Naive B cell (primary cell): ENCODE measurements at places on chromosomes 11 and 22. TPM values are rescaled to one million over a fixed set of nuclear protein-coding genes. Genes with fewer than 3 reads are reported as not detected.

GRCh38 chr22:23405366-23405851 is 174.7 kb downstream of the IGLL1 start:
- no peak overlapping the region for H3K27ac ChIP-seq
- DNase-seq, result no peak
- no peaks in the 10 kb centered on the region for H3K36me3 ChIP-seq
- no peaks in the 10 kb centered on the region for H3K27me3 ChIP-seq

DNA sequence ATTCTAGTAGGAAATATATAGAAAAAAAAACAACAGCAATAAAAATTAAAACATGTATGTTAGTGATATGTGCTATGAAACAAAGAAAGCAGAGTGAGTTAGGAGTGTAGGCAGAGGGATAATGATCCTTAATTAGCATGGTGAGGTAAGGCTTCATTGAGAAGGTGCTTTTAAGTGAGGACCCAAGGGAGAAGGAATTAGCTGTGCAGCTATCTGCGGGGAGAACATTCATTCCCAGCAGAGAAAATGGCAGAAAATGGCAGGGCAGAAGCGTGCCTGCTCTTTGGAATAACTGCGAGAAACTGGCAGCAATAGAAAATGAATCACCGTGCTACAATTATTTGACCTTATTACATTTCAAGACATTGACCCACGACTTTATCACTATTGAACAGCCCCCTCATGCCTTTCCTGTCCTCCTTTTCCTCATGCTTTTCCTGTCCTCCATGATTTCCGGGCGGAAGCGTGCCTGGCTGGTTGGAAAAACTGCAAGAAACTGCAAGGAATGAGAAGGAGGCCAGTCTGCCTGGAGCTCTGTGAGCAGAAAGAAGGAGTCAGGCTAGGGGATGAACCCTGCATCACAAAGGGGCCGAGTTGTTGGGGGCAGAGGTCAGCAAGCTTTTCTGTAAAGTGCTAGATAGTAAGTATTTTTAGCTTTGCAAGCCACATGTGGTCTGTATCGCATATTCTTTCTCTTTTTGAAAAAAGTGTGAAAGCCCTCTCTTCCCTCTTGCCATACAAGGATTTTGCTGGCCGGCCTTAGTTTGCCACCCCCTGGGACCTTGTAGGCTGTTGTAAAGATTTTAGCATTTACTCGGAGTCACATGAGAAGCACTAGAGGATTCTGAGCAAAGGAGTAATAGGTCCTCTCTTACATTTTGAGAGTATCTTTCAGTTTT is 37.1 kb upstream of the SWAP70 start:
- no peak for DNase-seq
- H3K27me3 ChIP-seq, result no peaks in the 10 kb centered on the region
- H3K4me1 ChIP-seq, result peaks cover 49% of the 10 kb centered on the region
- H3K4me3 ChIP-seq, result no peak overlapping the region

FAM111B gene
- 10.3 TPM for polyA plus RNA-seq

ALDH3B2 gene
- polyA plus RNA-seq, result not detected

DNA sequence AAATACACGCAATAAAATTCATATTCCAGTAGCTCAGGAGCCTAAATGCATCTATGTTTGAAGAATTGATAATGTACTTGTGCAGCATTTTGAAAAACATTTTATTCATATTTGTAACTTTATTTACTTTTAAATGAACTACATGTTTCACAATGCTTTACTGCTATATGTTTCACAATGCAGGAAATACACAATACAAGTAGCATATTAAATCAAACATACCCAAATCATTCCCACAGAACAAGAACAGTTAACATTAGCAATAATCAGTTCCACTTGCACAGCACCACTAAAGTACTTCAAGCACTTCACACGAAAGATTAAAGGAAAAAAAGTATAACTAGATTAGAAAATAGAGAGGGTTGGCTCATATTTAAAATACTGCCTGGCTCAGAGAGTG is 343.6 kb upstream of the CCDC90B start:
- H3K27me3 ChIP-seq, result peaks cover 5% of the 10 kb centered on the region
- no peaks in the 10 kb centered on the region for H3K4me1 ChIP-seq

DNA sequence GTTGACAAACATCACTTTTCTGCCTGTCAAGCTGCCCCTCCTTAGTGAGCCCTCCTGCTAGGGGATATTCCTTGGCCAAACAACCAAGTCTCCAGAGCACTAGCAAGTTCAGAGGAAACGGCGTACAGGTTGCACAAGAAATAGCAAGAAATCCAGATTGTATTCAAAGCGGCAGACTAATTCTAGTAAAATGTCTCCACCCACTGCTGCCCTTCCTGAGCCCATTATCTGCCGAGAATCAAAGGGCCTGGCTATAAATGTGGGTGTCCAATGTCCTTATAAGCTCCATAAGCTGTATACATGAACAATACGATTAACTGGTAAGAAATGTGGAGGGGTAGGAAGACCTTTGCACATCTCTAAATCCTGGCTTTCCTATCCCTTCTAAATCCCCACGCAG is 44.0 kb upstream of the AKIP1 start:
- H3K4me3 ChIP-seq, result no peak overlapping the region
- H3K36me3 ChIP-seq, result no peaks in the 10 kb centered on the region
- H3K4me1 ChIP-seq, result no peaks in the 10 kb centered on the region
- no peak overlapping the region for H3K27ac ChIP-seq

GRCh38 chr11:116078101-116078591 is 573.9 kb upstream of the CADM1 start:
- no peaks in the 10 kb centered on the region for H3K4me1 ChIP-seq
- H3K4me3 ChIP-seq, result no peak overlapping the region

MIAT gene
- polyA plus RNA-seq, result not detected
